Activated gamma-delta T cell treated with anti-CD3 and anti-CD28 coated beads, Interleukin-2, amount 50 U/mL, for 16 hours (primary cell): ENCODE measurements at places on chromosomes 4 and X.

DNA sequence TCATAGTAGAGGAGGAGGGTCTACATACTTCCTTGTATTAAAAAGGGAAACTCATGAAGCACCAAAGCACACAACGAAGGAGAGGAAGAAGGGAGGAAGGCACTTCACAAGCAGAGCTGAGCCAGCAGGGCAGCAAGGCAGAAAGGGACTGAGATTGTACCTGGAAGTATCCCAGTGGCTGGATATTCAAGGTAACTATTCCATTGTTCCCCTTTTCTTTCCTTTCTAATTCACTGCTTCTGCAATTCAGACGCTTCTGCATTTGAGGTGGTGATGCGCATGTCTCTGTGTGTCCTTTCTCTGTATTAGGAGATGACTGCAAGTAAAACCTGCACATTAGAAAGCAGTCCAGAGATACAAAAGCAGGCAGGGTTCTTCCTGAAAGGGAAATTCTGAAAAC is 54.9 kb downstream of the UBQLN2 start:
- no peak for DNase-seq

GRCh38 chr4:5292101-5292500 is 240.8 kb downstream of the STK32B start:
- no peak for DNase-seq

DNA sequence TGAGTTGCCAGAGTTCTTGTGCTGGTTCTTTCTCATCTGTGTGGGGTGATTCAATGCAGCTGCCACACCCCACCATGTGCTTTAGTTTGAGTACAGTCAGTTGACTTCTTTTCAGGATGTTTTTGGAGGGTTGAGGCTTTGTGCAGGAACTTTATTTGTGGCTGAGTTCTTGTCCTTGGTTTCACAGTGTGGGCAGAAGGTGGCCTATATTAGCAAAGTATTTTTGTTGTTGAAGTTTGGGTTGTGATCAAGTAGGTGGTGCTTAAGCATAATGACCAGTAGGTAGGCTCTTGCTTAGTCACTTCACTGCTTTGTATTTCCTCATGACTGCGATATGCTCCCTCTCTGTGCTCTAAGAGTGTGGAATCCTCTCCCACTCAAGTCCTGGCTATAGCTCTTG is 80.3 kb downstream of the ARHGAP24 start:
- DNase-seq = no peak

DNA sequence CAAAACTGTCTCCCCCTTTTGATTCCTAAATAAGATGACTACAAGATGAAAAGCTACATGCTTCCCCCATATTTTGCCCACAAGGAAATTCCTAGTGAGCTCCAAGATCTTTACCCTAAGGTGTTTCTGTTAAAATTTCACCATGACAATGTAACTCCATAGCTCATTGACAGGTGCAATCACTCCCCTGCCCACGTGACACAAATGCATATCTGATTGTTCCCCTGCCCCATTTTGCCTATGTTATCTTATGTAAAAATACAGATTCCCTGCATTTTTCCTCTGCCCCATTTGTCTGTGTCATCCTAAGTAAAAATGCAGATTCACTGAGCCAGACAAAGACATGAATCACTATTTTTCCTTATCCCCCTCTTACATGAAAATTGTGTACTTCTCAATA is 66.7 kb downstream of the GPRASP3 start:
- DNase-seq = no peak

GRCh38 chr4:3340038-3340699 is 47.3 kb downstream of the RGS12 start:
- DNase-seq = no peak

DNA sequence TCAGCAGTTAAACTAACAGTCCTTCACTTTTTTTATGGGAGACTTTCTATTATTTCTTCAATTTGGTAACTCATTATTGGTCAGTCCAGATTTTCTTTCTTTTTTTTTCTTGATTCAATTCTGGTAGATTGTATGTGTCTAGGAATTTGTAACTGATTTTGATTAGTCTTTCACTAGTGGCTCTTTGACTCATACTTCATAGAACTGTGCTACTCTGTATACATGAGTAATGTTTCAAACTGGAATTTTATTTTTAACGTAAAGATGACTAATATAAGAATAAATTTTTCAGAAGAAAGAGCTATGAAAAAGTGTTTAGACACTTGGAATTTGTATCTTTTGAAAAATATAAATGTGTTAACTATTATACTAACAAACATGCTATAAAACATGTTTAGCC is 813.0 kb downstream of the TRAM1L1 start:
- no peak for DNase-seq

DNA sequence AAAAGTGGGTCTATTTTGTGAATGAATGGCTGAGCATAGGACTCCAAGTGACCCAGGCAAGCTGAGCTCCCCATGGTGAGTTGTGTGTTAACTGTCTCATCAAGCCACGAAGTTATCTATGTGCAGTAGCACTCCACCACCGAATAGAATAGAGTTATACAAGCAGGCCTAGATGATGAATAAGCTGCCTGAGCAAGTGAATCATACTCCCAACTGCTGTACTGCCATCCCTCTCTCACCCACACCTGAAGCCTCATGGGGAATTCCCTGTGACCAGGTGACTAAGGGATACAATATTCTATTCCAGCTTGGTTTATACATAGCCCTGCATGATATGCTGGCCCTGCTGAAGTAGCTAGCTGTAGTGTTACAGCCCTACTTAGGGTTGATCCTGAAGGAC is 38.7 kb downstream of the KDM5C start:
- DNase-seq = no peak
